ENCODE measurements at places on chromosomes 4 and X.

DNA sequence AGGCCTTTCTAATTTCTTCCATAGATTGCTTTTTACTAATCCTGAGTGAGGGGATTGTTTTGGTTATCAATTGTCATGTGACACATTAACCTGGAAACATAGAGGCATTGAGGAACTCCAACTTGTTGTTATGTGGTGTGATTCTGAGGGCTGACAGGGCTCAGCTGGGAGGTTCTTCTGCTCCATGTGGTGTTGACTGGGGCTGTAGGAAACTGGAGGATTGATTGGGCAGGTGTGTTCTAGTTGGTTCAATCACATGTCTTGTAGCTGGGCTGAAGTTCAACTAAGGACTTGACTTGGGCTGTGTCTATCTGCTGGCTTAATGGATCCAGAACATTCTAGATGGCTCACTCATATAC, 10.8 kb upstream of the CRLF2 start:
- no peak for DNase-seq

DNA sequence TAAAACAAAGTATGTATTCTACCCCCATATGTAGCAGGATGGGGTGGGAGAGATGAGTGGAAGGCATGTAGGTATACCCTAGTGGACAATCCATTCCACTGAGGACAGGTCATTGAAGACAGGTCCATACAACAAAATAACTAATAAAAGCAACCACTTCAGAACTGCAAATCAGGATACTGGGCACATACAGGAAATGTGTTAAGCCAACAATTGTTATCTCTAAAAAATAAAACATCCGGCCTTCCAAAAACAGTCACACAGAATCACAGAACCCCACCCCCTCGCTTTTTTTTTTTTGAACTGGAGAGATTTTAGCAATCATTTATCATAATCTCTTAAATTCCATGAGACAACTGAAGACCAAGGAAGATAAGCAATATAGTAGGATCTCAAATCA, 112.9 kb downstream of the FRYL start:
- no peak for DNase-seq

GRCh38 chr4:182778222-182778982, 138.8 kb downstream of the DCTD start:
- DNase-seq, result no peak

- DNase-seq, result no peak
Observed at GRCh38 chr4:77619408-77619807, 13.8 kb downstream of the CXCL13 start.

GRCh38 chrX:455199-455598, 68.5 kb upstream of the PPP2R3B start:
- DNase-seq, result no peak

DNA sequence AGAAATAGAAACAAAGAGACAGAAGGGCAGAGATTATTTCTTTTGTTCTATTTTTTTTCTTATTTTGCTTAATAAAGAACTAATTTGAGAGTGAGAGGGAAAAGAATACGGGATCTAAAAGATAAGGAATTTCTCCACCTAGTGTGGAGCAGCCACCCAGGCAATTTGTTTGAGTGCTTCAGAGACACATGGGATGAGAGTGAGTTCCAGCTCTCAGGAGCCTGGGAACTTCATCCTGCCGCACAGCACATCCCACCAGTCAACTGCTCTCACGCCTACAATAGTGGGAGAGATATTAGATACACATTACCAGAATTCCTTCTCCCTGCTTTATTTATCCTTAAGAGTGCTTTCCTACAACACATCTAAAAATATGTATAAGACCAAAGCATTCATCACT, 946.4 kb downstream of the PDHA2 start:
- DNase-seq, result no peak

DNA sequence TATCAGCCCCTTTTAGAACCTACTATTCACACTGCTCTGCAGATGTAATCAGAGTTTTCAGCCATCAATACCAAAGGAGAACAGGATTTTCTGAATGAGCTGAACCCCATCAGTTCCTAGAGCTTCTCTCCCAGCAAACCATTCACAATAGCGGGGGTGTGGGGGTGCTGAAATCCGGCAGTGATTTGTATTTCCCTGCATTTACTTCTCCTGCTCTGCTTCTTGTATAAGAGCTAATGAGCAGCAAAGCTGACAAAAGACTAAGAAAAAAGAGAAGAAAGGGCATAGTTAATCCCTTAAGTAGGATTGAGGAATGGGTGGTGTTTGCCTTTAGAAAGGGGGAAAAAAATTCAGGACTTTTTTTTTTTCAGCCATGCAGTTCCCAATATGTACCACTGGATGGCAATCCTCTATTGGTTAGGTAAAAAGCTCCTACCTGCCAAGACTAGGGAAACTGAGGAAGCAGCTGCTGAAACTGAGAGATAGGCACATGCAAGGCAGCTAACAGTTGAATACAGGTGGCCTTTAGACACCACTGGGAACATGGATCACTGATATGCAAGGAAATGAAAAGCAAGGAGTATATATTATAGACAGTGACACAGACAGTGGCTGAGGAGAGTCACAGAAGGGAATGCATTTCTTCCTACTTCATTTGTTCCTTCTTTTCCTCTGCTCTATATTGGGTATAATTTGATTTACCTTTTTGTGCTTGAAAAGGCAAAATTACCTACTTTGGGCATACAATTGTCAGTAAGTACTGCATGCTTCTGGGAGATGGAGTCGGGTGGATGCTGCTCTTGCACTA, 217.9 kb downstream of the HS6ST2 start:
- DNase-seq, result no peak

Data from inflammatory macrophage treated with lipopolysaccharide for 4 hours (primary cell).